ENCODE measurements at places on chromosomes 7 and 10. TPM values are rescaled to one million over a fixed set of nuclear protein-coding genes. Genes with fewer than 3 reads are reported as not detected.
A peak's percentile ranks its signal among the peaks of the same experiment; 100 is the strongest.

The ACTA2 gene
- total RNA-seq: 2.7 TPM

The SH2B2 gene
- 8.8 TPM for total RNA-seq

The KIAA1549 gene
- 8.2 TPM for total RNA-seq

The PLAU gene
- total RNA-seq: 1,570 TPM

The COL26A1 gene
- not detected for total RNA-seq

The CTNNA3 gene
- 1.9 TPM for total RNA-seq

The HOXA4 gene
- total RNA-seq: 2.3 TPM

The CPA5 gene
- not detected for total RNA-seq

- DNase-seq: peak; percentile 55
Measured at GRCh38 chr7:41711283-41712064, 8.6 kb upstream of the INHBA start.

DNA sequence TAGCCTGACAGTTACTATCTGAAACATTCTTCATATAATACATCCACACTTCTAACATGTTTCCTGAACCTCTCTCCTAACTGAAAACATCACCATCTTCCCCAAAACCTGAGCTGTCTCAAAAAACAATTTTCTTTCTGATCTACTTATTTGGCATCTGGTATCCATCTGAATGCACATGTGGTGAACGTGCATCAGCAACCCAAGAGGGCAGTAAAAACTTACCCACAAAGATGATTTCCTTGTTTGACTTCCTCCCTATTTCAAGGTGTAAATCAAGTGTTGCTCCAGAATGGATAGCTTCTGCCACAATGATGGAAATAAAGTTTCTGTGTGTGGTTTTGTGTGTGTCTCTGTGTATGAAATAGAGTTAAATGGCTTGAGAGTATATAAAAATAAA, 500.4 kb downstream of the MAGI2 start:
- DNase-seq: no peak

GRCh38 chr7:91811641-91812040, 68.9 kb downstream of the MTERF1 start:
- DNase-seq: no peak

GRCh38 chr10:27188897-27189296, 33.7 kb downstream of the MASTL start:
- no peak for DNase-seq

- DNase-seq: peak; percentile 81
Measured at GRCh38 chr10:103193820-103194529, 903 bp upstream of the NT5C2 start.

GRCh38 chr7:108404509-108405420, 51.5 kb downstream of the NRCAM start:
- no peak for DNase-seq

GRCh38 chr7:151730591-151730990, 146.3 kb downstream of the PRKAG2 start:
- DNase-seq: no peak

GRCh38 chr10:24495666-24496460, 227.8 kb downstream of the ARHGAP21 start:
- no peak for DNase-seq

GRCh38 chr7:17554341-17555015, 256.0 kb downstream of the AHR start:
- no peak for DNase-seq

- no peak for DNase-seq
Measured at GRCh38 chr10:308101-308500, 172.8 kb downstream of the ZMYND11 start.

DNA sequence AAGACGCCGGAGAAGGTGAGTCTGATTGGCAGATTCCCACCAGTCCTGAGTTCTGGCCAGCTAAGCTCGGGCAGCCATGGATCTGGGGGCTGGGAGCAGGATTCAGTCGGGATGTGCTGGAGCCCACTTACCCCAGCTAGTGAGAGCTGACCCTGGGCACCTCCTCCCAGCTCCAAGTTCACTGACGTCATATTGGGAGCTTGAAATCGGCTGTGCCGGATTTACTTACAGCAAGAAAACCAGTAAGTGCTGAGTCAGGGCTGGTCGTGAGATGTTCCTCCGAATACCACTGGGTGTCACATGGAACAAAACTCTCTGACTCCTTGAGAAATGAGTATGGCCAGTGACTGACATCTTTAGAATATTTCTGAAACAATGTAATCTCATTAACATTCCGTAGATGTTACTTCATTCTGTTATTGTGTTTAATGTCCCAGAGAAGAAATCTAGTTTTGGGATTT, 621.2 kb downstream of the SDK1 start:
- peak; percentile 85 for DNase-seq

- no peak for DNase-seq
Measured at GRCh38 chr7:1538544-1539180, 8.2 kb downstream of the MAFK start.

GRCh38 chr10:77422491-77423338, 214.9 kb downstream of the KCNMA1 start:
- no peak for DNase-seq

GRCh38 chr10:17652585-17652984, 8.6 kb downstream of the STAM start:
- no peak for DNase-seq

DNA sequence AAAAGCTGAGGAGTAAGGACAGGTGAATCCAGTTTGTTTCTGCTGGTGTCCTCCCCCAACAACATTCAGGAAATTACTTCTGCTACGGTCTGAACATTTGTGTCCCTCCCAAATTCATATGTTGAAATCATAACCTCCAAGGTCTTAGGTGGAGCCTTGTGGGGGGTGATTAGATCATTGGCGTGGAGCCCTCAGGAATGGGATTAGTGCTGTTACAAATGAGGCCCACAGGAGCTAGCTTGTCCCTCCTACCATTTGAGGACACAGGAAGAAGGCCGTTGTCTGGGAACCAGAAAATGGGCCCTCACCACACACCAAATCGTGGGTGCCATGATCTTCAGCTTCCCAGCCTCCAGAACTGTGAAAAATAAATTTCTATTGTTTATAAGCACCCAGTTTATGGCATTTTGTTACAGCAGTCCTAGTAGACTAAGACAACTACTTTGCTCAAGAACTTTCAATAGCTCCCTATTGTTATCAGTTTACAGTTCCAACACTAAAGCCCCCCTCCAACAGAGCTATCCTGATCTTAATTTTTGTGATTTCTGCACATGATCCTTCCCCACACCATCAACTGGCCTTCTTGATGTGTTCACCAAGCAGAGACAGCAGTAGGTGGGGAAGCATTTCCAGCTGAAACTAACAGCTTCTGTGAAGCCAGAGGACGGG, 2.1 kb upstream of the LRMDA start:
- no peak for DNase-seq

DNA sequence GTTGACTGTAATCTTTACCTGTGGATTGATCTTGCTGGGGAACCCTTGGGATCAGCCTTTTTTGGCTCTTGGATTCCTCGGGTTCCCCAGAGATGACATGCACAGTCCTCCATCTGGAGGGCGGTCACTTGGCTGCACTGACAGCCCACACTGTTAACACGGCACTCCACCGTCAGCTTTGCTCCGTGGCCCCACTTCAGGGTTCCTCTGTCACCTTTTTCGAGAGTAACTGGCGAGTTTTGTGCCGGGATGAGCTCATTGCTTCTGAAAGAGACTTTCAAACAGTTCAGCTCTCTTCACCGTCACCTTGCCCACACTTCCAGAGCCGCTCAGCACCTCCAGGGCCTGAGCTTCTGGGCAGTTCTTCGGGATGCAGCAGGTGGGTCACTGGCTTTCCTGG, 42.4 kb downstream of the PROSER2 start:
- DNase-seq: no peak

DNA sequence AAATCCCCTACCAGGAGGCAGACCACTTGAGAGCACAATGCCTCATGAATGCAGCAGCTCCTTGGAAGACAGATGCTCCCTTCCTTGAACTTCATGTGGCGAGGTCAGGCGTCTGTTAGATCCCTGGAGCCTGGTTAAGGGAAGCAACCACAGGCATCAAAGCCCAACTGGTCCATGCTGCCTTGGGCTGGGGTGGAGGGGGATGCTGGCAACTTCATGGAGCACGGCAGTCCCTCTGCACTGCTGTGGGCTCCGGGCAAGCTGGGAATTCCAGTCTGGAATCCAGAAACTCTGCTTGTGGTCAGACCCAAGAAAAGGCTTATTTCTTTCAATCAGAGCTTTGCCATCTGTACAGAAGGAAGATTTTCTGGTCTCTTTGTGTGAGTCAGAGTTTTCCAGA, 130.4 kb downstream of the PFKFB3 start:
- DNase-seq: no peak

DNA sequence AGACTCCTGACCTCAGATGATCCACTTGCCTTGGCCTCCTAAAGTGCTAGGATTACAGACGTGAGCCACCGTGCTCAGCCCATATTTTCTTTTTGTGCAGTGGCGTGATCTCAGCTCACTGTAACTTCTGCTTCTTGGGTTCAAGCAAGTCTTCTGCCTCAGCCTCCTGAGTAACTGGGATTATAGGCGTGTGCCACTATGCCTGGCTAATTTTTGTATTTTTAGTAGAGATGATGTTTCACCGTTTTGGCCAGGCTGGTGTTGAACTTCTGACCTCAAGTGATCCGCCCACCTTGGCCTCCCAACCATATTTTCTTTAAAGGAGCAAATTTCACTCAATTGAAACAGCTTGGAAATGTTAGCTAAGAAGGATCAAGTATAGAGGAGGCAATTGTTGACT, 16.5 kb downstream of the GBF1 start:
- no peak for DNase-seq
